ENCODE measurements at places on chromosomes 6 and 20.
A peak's percentile ranks its signal among the peaks of the same experiment; 100 is the strongest.

- no peak for DNase-seq
Measured at GRCh38 chr20:62069741-62070216, 4.1 kb upstream of the TAF4 start.

DNA sequence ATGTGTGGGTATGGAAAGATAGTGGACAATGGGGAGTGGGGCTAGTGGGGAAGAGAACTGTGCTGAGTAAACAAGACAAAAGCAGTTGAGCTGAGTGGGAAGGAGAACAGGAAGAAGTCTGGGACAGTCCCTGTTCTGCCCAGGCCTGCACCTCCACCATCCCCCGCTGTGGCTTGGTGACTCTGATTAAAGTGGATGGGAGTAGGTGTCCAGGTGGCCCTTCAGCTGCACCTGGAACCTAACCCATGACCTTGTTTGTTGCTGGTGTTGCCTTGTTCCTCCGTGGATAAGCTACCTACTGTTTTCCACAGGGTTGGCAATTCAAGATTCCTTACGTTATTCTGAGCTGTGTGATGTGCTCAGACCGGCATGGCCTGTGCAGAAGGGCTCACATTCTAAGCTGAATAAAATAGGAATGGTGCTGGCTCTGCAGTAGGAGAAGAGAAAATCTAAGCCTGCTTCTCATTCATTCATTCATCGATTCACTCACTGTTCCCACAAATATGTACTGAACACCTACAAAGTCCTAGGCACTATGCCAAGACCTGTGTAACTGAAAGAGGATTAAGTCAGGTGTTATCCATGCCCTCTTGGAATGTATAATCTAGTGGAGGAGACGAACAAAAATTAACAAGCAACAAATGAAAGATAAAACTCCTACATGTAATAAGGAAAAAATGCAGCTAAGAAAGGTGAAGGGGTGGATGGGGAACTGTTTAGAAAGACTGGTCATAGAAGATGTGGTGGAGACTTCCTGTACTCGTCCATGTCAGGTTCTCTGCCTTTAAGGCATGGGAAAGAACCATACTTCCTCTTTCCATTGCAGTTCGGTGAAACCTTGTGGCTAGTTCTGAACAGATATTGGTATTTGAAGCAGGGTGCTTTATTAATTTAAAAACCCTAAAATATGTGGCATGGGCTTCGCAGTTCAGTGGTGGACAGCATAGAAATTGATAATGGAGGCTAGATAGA, 10.1 kb upstream of the CALHM6 start:
- DNase-seq, result no peak

- peak; percentile 62 for DNase-seq
Measured at GRCh38 chr20:45306431-45306982, at the start of gene RBPJL. RBPJL (plus strand) TSS chr20:45306840; CDS start chr20:45306923, 83 bp downstream.

- no peak for DNase-seq
Measured at GRCh38 chr6:84842525-84843166, 78.2 kb upstream of the TBX18 start.

- no peak for DNase-seq
Measured at GRCh38 chr6:112030961-112031660, 22.8 kb upstream of the CCN6 start.

DNA sequence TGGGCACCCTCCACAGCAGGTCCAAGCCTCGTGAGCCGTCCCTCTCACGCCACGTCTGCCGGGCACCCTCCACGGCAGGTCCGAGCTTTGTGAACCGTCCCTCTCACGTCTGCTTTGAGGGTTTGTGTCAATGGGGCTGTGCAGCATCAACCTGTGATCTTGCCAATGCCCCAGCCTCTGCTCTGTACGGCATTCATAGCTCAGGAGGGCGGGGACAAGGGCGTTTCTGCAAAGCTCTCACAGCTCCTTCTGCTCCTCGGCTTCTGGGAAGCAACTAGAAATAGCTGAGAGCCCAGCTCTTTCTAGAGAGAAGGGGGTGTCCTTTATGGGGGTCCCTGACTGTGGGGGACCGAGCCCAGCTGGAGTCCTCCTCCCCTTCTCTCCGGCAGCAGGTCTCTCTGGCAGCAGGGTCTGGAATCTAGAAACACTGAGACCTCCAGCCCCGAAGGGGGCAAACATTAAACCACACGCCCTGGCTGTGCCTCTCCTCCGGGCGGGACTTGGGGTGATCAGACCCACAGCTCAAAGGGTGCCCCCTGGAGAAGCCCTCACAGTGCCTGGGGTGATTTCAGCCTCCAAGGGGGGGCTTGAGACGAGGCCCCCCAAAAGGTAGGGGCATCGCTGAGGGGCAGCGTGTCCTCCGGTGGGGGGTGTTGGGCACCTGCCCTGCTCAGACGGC, 41.2 kb upstream of the CHRNA4 start:
- no peak for DNase-seq

- DNase-seq, result no peak
Measured at GRCh38 chr6:69696273-69696672, 100.5 kb downstream of the LMBRD1 start.

GRCh38 chr6:35919085-35919826, 1.6 kb downstream of the SRPK1 start:
- DNase-seq, result no peak

DNA sequence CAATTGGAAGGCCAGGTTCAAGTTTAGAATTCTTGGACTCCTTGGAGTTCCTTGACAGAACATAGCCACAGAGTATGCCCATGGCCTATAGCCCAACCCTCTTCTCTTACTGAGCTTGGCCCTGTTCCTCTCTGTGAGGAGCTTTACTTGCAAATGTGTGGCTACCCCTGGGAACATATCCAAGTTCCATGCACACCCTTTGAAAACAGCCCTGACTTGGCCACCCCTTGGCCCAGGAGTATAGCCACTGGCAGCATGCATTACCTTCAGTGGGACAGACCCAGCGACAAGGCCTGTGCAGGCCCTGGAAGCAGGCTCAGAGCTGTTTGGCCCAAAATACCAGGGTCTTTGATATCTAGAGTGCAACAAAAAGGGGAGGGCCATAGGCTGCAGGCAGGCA, 19.5 kb upstream of the MAS1 start:
- DNase-seq, result no peak

- DNase-seq, result no peak
Measured at GRCh38 chr6:169587975-169588374, 113.9 kb downstream of the WDR27 start.

DNA sequence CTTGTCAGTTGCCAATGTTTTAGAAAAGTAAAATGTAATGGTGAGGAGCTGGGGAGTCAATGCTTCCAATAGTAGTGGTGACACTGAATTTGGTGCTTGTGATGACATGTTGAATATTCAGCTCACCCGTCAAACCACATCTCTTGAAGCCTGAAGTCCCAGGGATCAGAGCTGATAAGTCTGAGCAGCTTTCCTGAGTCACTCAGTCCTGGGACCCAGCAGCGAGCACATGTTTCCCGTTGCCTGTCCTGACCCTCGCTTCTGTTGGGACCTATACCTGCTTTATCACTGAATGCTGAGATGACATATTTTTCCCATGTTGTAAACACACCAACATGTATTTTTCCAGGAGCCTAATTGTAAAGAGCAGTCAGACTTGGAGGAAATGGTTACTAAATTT, 693.6 kb downstream of the QKI start:
- DNase-seq, result no peak

DNA sequence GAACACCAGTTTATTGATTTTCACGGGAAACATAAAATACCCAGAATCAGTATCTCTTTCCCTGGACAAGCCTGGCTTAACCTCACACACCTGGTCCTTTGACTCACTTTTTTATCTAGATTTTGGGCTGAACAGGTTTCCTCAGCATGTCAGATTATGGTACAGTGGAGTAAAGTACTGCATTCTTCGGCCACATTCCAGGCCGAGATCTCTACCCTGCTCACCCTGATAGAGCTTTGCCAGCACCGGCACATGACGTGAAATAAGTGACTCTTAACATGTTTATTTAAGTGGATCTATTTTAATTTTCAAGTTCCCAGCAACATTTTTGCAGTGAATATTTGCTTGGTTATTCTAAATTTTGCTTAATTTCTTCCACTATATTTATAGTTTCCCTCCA, 79.0 kb upstream of the POPDC3 start:
- DNase-seq, result no peak

DNA sequence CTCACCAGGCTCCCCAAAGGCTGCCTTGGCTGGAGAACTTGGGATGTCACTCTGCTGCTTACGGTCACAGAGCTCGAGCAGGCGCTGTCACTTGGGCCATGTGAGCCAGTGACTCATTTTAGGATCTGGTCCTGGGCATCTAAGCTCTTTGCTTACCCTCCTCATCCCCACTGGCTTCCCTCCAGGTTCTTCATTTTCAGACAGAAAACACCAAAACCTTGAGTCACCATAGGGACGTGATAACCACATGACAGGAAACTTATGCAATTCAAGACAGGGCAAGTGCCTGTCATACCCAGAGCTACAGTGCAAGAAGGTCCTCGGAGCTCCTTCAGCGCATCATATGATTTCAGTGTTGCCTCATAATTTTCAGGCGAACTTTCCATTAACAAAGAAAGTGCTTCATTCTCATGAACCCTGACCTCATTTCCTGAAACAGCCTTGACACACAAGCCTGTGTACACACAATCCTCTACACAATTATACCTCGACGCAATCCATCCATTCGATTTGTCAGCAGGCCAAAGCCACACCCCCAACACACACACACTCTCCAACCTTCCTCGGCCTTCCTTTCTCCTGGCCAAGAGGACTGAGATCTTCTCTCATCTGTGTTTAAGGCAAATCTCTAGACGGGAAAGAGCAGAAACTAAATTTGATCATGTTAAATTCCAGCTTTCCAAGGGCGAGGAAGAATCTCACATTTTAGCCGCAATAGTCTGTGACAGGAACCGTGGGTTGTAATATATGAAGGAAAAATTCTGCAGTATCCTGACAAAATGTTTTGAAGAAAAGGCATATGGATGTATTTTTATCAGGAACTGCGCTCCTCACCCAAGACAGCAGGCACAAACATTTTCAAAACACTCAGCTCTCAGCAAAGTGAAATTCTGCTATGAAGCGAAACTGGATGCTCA, 25.3 kb downstream of the TBC1D7 start:
- peak; percentile 60 for DNase-seq

DNA sequence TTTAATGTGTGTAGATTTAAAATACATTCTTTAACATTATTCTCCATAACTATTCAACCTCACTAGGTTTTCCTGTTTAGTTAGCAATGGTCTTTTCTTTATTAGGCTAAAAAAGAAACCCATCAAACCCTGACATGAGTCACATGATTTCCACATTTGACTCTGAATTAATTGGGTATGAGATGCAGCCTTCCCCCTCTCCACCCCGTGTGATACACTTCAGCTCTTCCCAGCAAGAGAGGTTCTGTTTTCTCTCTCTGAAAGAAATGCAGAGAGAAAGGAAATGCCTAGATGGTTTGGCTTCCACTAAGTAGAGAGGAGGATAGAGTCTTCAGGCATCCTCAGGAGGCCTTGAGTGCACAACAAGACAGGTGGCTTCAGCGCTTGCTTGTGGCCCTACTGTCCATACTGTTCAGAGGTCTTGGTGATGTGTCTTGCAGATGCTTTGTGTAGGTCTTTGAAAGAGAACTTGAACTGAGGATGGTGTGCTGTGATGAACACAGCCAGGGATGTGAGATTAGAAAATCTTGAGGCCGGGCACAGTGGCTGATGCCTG, 17.3 kb downstream of the FARS2 start:
- DNase-seq, result no peak

DNA sequence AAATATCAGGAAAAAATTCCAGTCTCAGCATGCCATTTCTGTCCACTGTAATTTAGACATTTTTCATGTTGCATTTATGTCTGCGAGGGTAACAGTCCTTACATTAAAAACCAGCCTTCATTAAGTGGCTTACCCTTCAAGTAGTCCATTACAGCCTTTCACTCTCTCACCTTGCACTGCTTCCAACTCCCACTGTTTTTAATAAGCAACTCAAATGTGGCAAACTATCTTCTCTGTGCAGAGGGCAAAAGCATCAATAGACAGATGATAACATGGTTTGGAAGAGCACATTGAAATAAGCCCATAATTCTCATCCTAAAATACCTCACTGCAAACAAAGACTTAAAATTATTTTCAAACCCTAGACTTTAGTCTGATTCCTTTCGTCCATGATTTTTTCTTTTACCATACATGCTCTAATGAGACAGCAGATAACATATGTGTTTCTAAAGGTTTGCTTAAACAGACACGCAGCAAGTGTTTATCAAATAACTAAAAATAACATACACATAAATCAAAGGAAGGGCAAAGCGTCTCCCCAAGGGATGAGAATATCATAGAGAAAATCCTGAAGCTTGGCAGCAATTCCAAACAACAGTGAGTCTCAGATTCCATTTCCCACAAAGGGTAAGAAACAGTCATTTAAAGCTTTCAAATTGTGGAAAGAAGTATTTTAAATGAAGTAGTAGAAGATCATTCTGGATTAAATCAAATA, 130.4 kb downstream of the PTPRK start:
- no peak for DNase-seq

- peak; percentile 10 for DNase-seq
Measured at GRCh38 chr20:19947611-19948264, 69.4 kb upstream of the NAA20 start.

- DNase-seq, result peak; percentile 80
Measured at GRCh38 chr20:51800060-51800871, 2.1 kb downstream of the SALL4 start.

DNA sequence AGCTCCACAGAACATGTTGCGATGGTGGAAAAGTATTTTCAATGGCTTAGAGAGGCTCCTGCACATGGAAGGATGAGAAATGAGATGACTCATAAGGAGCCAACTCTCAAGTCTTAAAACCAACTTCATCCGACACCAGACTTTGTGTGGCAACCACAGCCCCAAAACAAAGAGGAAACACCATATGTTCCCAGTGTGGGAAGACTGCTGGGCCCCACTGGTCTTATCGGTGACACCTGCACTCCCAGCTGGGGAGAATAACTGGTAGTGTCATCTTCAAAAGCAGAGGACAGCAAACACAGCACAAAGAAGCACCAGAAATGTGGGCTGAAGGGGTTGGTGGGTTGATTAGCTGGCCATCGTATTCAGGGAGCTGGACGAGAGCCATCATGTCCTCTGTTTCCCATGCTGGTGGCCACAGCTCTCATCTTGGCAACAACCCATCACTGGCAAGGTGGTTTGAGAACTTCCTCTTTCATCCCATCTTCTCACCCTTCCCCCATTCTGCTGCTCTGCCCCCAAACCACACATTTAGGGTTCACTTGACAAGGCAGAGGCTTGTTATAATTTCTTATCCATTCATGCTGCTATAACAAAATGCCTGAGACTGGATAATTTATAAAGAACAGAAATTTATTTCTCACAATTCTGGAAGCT, 46.0 kb upstream of the TASP1 start:
- no peak for DNase-seq

All from stimulated activated CD4-positive, alpha-beta T cell treated with anti-CD3 and anti-CD28 coated beads, Interleukin-15, amount 100 ng/mL, for 24 hours (primary cell).